ENCODE measurements at places on chromosomes 12 and 14. TPM values are rescaled to one million over a fixed set of nuclear protein-coding genes. Genes with fewer than 3 reads are reported as not detected.

Gene GPR132
- 2.1 TPM for total RNA-seq

Gene CELA1
- not detected for total RNA-seq

- no peaks in the 10 kb centered on the region for H3K27me3 ChIP-seq
- peak; percentile 82 for DNase-seq
- peak overlapping the region; percentile 77 for H3K4me3 ChIP-seq
- no peaks in the 10 kb centered on the region for H3K36me3 ChIP-seq
- no peaks in the 10 kb centered on the region for H3K4me1 ChIP-seq
Measured at GRCh38 chr12:1630133-1630826, 1.2 kb downstream of the WNT5B start.

GRCh38 chr12:90042920-90043641 lies 334.4 kb upstream of the ATP2B1 start:
- H3K27ac ChIP-seq = no peak overlapping the region
- no peaks in the 10 kb centered on the region for H3K27me3 ChIP-seq
- no peaks in the 10 kb centered on the region for H3K4me1 ChIP-seq
- H3K4me3 ChIP-seq = no peak overlapping the region

Gene CIT
- total RNA-seq = 4.6 TPM

GRCh38 chr14:35159742-35160409 lies 37.5 kb downstream of the PRORP start:
- H3K36me3 ChIP-seq = no peaks in the 10 kb centered on the region
- no peaks in the 10 kb centered on the region for H3K4me1 ChIP-seq
- DNase-seq = no peak
- no peak overlapping the region for H3K27ac ChIP-seq

- H3K36me3 ChIP-seq = no peaks in the 10 kb centered on the region
- H3K4me3 ChIP-seq = no peak overlapping the region
- no peak for DNase-seq
- H3K27ac ChIP-seq = no peak overlapping the region
- no peaks in the 10 kb centered on the region for H3K27me3 ChIP-seq
Measured at GRCh38 chr12:27762757-27763156, 17.3 kb upstream of the KLHL42 start.
